OCI-LY7 (cell line): ENCODE measurements at places on chromosomes 1 and 21. TPM values are rescaled to one million over a fixed set of nuclear protein-coding genes. Genes with fewer than 3 reads are reported as not detected.

LCA5L gene
- total RNA-seq, result 1.8 and 2.3 TPM in 2 replicates

UAP1 gene
- total RNA-seq, result 39.0 and 41.2 TPM in 2 replicates

NDUFS2 gene
- total RNA-seq, result 72.1 and 73.4 TPM in 2 replicates

CLCNKA gene
- total RNA-seq, result not detected in 2 replicates
